ENCODE measurements at places on chromosomes 2 and 18.

DNA sequence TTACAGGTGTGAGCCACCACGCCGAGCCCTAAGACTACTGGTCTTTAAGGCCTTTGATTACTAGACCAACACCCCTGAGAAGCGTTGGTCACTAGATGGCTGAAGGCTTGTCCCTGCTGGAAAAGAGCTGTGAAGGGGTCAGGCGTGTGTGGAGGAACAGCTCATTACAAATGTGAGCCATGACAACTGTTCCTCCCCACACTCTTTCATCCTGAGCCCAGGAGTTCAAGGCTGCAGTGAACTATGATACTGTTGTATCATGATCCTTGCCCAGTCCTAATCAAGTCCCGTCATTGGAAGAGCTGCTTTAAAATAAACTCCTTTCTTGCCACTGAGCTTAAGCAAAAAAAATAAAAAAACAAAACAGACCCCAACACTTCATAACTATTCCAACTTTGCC is 19.5 kb upstream of the MCFD2 start:
- DNase-seq, result no peak

DNA sequence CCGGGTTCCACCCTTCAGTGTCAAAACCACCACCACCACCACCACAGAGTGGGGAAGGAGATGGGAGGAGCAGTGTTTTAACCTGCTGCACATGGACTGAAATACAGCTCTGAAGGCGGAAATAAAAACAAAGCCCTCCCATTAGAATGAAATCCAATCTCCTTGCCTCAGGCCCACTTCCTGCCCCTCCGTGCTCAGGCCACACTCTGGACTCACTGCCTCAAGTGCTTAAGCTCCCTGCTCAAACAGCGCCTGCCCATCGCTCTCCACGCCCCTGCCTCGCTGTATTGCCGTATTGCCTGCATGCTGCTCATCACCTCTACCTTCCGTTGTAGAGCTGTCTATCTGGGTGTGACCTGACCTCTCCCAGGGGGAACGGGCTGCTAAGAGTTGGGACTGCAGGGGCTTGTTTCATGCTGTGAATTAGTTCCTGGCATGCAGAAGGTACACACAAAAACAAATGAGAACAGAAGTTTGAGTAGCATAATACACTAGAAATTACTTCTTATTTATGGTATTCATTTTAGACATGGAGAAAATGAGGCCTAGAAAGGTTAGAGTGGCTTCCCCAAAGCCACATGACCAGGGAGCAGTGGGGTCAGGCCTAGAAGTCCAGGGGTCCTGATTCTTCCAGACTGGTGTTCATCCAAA is 31.6 kb upstream of the NEB start:
- DNase-seq, result no peak

DNA sequence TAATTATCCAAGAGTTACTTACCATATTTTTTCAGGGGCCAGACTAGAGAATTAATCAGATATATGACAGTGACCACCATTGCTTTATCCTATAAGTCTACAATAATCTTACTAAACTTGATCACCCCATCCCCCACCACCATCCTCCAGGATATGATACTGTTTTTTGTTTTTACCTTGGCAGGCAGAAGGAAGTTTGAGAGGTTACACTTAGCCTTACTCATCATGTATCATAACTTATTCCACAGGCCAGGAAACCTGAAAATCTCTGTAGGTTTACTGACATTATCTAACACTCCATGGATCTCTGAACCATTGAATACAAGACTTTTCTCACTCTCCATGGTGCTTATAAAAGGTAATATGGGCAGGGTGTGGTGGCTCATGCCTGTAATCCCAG is 602.7 kb downstream of the KCNJ3 start:
- DNase-seq, result no peak

DNA sequence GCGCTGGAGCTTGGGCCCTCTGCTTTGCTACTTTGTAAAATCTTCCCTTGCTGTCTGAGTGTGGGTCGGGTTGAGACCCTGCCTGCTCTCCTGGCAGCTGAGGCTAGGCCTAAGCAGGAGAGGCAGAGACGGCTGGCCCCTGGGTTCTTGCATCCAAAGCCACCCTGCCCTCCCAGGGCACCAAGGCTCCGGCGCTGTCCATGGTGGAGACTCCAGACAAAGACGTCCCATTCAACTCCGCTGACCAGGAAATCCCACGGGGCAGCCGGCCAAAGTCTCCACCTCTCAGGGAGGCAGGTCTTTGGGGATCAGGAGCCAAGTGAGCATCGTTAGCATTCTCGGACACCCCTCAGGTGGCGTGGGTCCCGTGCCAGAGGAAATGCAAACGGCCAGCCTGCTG is 2.6 kb upstream of the PRLH start:
- no peak for DNase-seq

GRCh38 chr2:39954346-39954745 is 175.3 kb upstream of the THUMPD2 start:
- no peak for DNase-seq

GRCh38 chr2:55268288-55268906 is 634 bp downstream of the MTIF2 start:
- DNase-seq, result no peak

DNA sequence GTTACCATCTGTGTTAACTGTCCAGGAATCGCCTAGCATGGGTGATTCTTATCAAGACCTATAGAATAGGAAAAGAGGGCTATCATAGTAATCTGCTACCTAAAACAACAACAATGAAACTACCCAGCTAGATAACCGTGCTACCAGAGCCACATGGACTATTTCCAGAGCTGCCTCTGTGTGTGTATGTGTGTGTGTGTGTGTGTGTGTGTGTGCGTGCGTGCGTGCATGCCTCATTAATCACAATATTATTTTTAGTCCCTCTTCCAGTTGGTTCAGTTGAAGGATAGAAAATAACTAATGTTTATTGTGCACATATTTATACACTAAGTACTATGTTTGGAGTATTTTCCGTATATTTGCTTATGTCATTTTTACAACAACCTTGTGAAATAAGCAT is 201.1 kb downstream of the SP3 start:
- DNase-seq, result no peak

GRCh38 chr2:85132397-85132796 is 795 bp upstream of the TCF7L1 start:
- DNase-seq, result no peak

- no peak for DNase-seq
Measured at GRCh38 chr2:122532481-122532880, 777.0 kb downstream of the TSN start.

DNA sequence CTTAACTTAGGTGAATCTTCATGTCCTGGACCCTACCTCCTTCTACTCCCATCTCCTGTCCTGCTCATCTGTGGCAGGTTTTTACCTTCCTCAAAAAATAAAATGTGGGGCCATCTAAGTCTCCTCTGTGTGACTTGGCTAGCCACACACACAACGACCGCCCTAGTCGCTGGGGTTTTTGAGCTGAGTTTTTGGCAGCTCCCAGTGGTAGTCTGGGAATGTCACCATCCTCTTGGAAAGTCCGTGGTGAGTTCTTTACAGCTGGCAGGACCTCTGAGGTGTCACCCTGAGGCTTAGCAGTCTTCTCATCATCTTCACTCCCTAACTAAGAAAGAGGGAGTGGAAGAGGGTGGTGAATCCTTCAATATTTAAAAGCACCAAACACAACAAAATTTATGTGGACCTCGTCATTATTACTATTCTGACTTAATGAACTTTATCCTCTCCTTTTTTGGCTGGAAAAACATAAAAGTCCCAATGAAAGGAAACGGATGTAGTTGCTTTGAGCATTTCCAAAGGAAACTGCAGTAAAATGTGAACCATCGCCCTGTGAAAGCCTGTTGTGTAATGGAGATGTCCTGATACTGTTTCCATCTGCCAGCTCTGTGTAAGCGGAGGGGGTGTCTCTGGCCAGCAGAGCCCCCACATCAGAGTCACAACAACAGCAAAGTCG is 78.6 kb downstream of the VAPA start:
- no peak for DNase-seq

DNA sequence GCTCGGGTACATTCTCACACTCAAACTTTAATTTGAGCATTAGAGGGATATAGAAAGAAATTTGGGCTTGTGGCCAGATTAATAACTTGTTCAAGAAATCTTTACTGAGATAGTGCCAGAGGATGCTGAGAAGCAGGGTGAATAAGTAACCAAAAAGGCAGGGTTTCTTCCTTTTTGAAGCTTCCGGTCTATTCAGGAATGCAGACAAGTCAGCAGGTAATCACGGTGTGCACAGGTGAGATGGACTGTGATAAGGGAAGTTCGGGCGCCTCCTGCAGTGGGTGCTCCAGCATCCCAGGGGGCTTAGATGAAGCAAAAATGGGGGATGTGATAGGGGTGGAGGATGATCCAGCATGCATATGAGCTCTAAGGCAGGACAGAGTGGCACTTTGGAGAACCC is 44.9 kb upstream of the CYP1B1 start:
- DNase-seq, result no peak

GRCh38 chr2:10431797-10432196 is 16.3 kb downstream of the ODC1 start:
- DNase-seq, result no peak

GRCh38 chr2:186919296-186919695 is 70.3 kb upstream of the ZSWIM2 start:
- no peak for DNase-seq

DNA sequence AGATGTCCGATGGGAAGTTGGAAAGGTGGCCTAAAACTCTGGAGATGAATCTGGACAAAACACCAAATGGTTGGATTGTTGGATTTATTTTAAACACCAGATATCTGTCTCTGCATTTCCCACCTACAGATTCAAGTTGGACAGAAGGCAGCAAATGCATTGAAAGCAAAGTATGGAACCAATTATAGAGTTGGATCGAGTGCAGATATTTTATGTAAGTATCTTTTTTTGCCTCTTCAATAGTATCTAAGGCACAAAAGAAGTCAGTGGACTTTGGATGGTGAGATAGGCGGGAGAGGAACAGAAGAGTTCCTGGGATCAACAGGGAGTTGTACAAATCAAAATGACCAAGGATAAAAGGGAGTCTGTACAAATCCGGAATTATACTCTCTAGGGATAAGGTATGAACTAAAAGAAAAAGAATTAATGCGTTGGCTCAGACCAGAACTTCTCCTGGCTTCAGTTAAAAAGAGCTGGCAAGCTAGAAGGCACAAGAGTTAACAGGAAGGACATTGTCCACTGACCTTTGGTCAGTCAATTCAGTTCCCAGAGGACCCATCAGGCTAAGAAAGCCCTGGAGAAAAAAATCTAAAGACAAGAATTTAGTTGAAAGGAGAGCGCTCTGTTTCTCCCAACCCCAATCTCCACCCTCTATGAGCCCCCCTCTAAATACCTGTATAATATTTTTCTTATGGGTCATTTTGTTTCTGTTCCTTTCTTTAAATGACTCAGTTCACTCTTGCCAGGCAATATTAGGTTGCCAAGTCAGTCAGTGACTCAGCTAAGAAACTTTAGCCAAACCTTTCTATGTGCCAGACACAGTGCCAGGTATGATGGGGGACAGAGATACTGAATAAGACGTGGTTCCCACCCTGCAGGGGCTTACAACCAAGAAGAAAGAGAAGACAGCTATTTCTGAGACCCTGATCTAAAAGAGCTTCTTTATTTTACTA is 29.1 kb downstream of the CPO start:
- DNase-seq, result no peak

GRCh38 chr2:16013359-16013911 is 73.1 kb downstream of the MYCN start:
- no peak for DNase-seq

DNA sequence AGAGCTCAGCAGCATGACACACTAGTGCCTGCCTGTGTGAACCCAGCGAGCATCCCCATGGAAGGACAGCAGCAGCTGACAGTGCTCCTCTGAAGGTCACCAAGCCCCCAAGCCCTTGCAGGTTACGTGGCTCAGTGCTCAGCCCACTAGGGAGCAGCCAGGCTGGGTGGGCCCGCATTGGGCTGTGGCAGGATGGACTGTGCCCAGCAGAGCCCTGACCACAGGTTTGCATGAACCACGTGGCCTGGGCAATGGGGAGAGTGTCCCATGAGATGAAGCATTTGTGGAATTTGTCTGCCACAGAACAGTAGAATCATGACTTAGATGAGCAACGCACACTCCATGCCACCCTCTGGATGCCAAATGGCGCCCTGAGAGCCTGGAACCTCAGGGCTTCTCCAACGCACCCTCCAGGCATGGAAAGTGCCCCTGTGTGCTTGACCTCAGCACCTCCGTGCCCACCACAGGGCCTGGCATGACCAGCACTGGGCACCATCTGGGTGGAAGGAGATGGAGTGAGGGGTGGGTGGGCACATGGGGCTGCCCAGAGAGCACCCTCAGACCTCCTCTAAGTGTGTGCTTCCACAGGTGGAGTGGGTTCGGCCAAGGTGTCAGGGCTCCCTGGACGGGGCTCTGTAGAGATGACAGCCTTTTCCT is 216.1 kb upstream of the RAB6C start:
- no peak for DNase-seq

DNA sequence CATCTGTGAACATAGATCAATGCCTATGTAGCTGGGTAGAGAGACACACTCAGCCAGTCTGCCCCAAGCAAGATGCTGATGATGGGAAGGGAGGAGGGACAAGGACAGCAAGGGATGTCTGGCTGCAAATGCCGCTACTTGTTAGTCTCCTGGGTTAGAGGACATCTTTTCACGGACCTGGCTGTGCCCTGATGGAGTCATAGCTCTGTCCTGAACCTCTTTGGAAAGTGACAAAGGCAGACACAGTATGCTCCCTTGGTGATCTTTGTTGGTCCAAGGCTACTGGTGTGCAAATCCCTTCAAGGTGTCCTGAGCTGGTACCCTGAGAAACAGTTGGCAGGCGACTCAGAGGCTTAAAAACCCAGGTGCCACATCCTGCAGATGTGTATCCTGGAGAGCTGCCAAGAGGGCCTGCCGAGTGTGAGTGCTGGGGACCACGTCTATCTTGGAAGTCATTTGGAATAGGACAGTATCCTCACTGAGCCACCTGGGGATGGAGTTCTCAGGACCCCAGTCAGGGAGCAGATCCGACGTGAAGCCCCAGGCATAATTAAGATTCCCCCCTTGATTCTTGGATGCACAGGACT is 10.8 kb downstream of the FOSL2 start:
- DNase-seq, result no peak

DNA sequence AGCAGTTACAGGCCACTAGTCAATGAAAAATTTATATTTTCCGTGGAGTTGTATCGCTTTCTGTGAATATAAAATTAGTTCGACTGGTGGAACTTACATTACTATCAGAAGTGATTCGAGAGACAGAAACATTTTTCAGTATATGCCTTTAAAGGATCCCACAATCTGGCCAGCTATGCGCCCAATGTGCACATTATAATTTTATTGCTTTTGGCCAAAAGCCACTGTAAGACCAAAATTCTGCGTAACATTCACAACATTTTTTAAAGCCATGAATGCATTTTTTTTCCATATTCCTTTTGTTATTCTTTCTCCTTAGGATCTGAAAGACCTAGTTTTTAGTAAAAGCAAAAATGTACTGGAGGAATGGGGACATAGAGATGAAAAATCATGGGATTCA is 131.0 kb upstream of the CHAC2 start:
- DNase-seq, result no peak

- no peak for DNase-seq
Measured at GRCh38 chr18:50131591-50131990, 63.4 kb downstream of the MYO5B start.

- no peak for DNase-seq
Measured at GRCh38 chr18:36766836-36767235, 62.0 kb downstream of the TPGS2 start.

- no peak for DNase-seq
Measured at GRCh38 chr2:64105670-64106461, 38.4 kb downstream of the PELI1 start.

GRCh38 chr2:200345975-200346374 is 39.5 kb downstream of the SPATS2L start:
- no peak for DNase-seq

GRCh38 chr2:186984481-186984880 is 135.5 kb upstream of the ZSWIM2 start:
- no peak for DNase-seq

Measured in activated T-helper 1 cell treated with anti-CD3 and anti-CD28 coated beads, Interleukin-2, amount 50 U/mL, for 16 hours (primary cell).